ENCODE measurements at places on chromosomes 1 and 21.
A peak's percentile ranks its signal among the peaks of the same experiment; 100 is the strongest.

GRCh38 chr1:155909894-155910293, 1.3 kb downstream of the RIT1 start:
- peak overlapping the region; percentile 90 for H3K4me3 ChIP-seq
- H3K36me3 ChIP-seq: peaks cover 41% of the 10 kb centered on the region

DNA sequence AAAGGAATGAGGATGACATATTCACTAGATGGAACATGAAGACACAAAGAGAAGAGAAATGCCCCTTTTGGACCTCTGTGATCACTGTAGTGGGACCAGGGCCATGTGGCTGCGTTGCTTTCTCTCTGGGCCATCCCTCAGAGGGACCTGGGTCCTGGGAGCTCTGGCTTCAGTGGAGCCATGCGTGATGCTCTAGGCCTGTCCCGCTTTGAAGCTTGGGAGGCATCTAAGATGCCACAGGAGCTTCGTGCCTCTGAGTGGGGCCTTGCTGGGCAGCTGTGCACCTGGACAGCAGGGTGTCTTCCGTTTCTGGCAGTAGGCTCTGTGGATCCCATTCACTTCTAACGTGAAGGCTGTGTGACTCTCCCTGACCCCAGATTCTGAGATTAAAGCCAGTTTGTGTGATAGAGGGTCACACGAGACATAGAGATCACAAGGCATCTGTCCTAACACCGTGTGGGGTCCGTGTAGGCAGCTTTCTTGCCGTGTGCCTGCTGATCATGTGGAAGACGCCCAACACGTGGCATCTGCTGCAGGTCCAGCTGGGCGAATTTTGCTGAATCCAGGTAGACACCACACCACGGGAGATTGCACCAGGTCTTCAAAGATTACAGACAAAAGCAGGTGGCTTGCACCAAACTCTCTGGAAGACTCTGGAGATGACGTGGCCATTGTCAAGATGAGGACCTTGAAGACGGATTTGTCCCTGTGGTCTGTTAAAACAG, 17.2 kb upstream of the PRSS38 start:
- no peak overlapping the region for H3K4me3 ChIP-seq
- no peak overlapping the region for H3K27ac ChIP-seq
- H3K27me3 ChIP-seq: peaks cover 22% of the 10 kb centered on the region
- H3K36me3 ChIP-seq: no peaks in the 10 kb centered on the region

DNA sequence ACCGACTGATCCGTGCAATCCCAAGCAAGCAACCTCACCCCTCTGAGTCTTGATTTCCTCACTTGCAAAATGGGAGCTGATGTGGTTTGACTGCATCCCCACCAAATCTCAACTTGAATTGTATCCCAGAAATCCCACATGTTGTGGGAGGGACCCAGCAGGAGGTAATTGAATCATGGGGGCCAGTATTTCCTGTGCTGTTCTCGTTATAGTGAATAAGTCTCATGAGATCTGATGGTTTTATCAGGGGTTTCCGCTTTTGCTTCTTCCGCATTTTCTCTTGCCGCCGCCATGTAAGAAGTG, 58.4 kb downstream of the FHAD1 start:
- H3K27me3 ChIP-seq: peaks cover 11% of the 10 kb centered on the region
- no peak for DNase-seq
- H3K27ac ChIP-seq: no peak overlapping the region
- no peaks in the 10 kb centered on the region for H3K36me3 ChIP-seq

- peaks cover 5% of the 10 kb centered on the region for H3K4me1 ChIP-seq
- no peak for DNase-seq
- peaks cover 6% of the 10 kb centered on the region for H3K27me3 ChIP-seq
- H3K27ac ChIP-seq: no peak overlapping the region
Observed at GRCh38 chr1:228669242-228669585, 66.1 kb upstream of the RHOU start.

DNA sequence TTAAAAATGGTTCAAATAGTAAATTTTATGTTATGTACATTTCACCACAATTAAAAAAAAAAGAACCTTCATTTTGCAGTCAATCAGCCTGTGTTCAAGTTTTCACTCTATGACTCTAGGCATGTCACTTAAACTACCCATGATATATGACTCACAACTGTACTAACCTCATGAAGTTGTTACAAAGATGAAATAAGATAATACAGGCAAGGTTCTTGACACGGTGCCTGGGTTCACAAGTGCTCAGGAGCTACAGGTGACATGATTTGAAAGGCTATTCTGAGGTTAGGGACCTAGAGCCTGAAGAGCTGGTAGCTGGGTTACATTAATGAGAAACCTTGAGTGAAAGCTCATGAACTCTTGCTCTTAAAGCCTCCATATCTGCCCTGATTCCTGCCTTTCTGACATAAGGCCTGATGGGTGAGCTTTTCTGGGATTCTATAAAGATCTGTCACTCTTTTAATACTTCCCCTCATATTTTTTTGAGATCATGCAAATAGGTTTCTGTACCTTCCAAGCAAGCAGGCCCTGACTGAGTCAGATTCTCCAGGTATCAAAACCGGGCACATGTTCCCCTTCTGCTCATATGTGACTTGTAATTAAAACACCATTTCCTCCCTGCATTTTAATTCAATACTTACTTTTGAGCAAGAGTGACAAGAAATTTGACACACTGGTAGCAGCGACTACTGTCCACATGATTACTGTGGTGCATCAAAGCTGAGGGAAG, 34.0 kb downstream of the PCSK9 start:
- peaks cover 54% of the 10 kb centered on the region for H3K36me3 ChIP-seq
- H3K4me3 ChIP-seq: no peak overlapping the region
- no peaks in the 10 kb centered on the region for H3K27me3 ChIP-seq
- peak overlapping the region; percentile 72 for H3K27ac ChIP-seq

DNA sequence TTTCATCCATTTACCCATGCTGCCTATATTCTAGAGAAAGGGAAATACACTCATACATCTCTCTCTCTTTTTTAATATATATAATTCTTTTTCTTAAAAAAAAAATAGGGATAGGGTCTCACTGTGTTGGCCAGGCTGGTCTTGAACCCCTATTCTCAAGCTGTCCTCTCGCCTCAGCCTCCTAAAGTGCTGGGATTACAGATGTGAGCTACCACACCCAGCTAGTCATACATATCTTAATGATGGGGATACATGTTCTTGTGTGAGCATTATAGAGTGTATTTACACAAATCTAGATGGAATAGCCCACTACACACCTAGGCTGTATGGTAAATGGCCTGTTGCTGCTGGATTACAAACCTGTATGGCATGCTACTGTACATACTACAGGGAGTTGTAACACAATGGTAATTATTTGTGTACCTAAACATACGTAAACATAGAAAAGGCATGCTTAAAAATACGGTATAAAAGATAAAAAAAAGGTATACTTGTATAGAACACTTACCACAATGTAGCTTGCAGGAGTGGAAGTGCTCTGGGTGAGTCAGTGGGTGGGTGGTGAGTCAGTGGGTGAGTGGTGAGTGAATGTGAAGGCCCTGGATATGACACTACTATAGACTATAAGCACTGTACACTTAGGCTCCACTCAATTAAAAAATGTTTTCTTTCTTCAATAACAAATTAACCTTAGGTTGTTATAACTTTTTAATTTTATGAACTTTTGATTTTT, 72.9 kb downstream of the IVNS1ABP start:
- no peak overlapping the region for H3K4me3 ChIP-seq
- peaks cover 5% of the 10 kb centered on the region for H3K4me1 ChIP-seq
- H3K36me3 ChIP-seq: no peaks in the 10 kb centered on the region
- H3K27ac ChIP-seq: no peak overlapping the region
- peak; percentile 53 for DNase-seq

DNA sequence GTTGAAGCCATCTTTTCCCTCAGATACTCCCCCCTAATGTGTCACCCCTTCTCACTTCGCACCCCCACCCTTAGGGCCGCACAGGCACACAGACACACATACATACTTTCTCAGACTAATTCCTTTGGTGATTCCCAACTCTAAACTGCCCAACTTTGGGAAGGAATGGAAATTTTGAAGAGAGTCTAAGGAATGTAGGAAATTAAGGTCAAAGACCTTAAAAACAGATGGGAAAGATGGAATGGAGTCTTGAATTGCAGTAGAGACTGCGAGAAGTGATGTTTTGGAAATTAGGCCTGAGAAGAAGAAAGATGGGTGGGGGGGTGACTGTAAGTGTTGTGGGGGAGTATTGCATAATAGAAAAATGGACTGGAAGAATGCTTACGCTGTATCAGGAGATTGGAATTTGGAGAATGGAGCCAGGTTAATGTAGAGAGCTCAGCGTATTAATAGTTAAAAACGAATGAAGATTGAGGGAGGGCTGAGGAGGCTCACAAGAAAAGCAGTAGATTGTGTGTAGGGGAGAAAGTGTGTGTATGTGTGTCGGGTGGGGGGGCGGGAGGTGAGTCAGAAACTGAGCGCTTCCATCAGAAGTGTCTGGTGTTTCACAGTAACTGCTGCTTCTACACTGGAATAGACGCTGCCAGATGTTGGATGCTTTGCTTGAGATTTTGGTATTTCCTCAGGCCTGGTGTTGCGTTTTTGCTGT, 1.7 kb downstream of the PIP5K1A start:
- H3K27me3 ChIP-seq: no peaks in the 10 kb centered on the region
- H3K36me3 ChIP-seq: peaks cover 26% of the 10 kb centered on the region
- H3K27ac ChIP-seq: peak overlapping the region; percentile 97
- no peak for DNase-seq

DNA sequence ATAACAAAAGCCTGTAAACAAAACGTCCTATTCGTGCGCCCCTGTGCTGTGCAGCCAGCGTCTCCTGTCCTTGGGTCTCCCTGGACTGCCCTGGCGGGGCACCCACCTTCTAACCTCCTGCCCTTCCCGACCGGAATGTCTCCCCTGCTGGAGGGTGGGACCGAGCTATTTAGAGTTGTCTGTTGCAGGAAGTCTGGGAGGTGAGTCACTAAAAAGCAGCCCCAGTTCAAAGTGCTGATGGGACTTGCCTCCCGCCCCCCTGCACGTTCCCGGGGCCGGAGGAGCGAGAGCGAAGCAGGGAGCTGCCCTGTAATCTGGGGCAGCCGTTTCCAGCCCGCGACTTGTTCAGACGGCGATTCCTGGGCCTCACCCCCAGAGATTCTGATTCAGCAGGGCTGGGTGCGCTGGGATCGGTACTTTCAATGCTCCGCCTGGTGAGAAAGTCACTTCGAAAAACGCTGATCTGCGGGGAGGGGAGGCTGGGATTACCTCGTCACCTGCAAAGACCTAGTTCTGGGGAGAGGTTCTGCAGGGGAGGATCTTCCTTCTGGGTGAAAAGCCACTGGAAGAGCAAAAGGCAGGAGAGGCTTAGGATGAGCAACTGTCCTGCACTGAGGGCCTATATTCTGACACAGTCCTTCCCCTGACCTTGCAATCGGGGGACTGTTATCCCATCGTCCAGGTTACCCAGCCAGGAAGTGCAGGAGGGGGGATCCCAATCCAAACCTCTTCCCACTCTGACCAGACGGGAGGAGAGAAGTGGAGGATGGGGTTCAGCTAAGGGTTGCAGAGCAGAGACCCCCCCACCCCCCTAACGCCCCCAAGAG, 1.2 kb upstream of the DHRS3 start:
- peaks cover 52% of the 10 kb centered on the region for H3K4me1 ChIP-seq
- H3K4me3 ChIP-seq: peak overlapping the region; percentile 95
- H3K27me3 ChIP-seq: peaks cover 8% of the 10 kb centered on the region

DNA sequence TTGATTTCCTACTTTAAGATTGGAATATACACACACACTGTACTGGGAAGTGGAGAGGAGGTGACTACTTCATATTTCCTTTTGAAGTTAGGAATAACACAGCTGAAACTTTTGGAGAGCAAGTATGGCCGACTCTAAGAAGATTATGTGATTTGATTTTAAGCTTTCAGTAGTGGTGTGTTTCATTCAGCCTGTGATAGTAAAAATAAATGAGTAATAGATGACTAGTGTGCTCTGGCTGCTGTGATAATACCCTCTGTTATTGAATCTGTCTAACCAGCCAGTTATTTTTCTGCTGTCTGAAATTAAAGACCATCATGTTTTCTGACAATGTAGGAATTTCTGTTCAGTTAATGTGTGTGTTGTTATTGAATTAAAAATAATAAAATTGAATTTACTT, 48.3 kb downstream of the CTTNBP2NL start:
- no peaks in the 10 kb centered on the region for H3K36me3 ChIP-seq
- H3K4me3 ChIP-seq: no peak overlapping the region
- H3K27ac ChIP-seq: no peak overlapping the region
- H3K4me1 ChIP-seq: no peaks in the 10 kb centered on the region
- peaks cover 16% of the 10 kb centered on the region for H3K27me3 ChIP-seq

DNA sequence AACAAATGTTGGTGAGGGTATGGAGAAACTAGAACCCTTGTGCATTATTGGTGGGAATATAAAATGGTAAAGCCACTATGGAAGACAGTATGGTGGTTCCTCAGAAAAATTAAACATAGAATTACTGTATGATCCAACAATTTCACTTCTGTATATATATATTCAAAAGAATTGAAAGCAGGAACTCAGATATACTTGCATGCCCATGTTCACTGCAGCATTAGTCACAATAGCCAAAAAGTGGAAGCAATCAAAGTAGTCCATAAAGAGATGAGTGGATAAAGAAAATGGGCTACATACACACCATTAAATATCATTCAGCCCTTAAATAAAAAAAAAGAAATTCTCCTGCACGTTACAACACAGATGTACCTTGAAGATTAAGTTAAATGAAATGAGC, 34.1 kb downstream of the ABL2 start:
- H3K4me3 ChIP-seq: no peak overlapping the region
- DNase-seq: no peak
- H3K4me1 ChIP-seq: peaks cover 6% of the 10 kb centered on the region

DNA sequence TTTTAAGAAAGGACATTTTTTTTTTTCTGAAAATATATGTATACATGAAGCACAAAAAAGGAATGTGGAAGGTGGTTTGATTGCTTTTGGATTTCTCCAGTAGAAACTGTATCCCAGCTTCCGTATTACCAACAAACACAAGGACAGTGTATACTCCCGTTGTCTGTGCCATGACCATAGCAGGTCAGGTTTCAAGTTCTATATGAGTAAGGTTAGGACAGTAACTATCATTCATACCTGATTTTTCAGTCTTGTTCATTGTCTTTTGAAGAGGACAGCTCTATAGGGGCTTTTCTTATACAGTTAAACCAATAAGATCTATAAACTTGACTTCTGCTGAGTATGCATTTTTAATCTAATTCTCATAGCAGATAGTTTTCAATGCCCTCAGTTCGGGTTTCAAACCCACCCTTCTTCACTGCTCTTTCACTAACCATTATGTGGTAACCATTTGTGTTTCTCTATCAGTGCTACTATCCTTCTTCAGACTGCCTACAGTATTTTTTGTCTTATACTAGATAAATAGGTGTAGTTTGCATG, 19.6 kb downstream of the UBAP2L start:
- peaks cover 72% of the 10 kb centered on the region for H3K36me3 ChIP-seq
- H3K4me3 ChIP-seq: no peak overlapping the region
- H3K4me1 ChIP-seq: peaks cover 29% of the 10 kb centered on the region
- peak overlapping the region; percentile 25 for H3K27ac ChIP-seq

DNA sequence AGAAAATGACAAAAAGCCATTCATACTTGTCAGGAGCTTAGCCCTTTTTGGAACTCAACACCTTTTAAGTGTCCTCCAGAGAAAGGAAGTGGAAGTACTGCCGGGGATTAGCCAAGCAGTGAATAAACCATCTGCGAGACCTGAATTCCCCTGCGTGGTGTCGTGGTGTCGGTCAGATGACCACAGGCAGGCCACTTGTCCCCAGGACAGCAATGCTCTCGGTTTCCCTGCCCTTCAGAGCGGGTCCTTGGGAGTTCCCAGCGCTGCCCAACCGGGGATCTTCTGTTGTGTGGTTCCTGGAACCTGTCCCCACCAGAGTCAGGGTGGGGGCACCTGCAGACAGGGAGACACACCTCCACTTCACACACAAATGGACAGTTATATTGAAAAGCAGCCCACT, 9.2 kb downstream of the GPR157 start:
- no peak for DNase-seq
- no peak overlapping the region for H3K27ac ChIP-seq
- no peaks in the 10 kb centered on the region for H3K27me3 ChIP-seq
- no peaks in the 10 kb centered on the region for H3K36me3 ChIP-seq
